Right ventricle myocardium inferior (tissue), 1 donor: ENCODE measurements at places on chromosomes 11 and 22.

DNA sequence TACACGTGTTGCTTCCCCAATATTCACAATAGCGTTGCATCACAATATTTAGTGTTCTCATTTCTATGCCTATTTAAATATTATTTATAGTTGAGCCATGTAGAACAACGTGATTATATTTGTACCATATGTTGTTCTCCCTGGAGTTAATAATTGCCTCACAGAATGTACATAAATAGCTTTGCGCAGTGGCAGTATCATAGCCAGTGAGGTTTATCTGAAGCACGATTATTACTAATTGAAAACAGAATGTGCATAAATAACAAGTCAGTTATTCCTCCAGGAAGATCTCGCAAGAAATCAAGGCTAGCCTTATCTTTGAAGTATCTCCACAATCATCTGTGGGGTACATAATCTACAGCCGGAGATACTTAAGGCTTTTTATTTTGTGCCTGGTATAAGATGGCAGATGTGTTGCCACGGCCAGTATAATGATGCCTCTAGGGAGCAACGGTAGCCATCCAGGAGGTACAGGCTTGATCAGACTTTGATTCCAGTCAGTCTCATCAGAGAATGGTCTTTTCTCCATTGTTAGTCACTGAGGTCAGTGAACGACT, 197.5 kb downstream of the MSANTD4 start:
- DNase-seq: no peak

DNA sequence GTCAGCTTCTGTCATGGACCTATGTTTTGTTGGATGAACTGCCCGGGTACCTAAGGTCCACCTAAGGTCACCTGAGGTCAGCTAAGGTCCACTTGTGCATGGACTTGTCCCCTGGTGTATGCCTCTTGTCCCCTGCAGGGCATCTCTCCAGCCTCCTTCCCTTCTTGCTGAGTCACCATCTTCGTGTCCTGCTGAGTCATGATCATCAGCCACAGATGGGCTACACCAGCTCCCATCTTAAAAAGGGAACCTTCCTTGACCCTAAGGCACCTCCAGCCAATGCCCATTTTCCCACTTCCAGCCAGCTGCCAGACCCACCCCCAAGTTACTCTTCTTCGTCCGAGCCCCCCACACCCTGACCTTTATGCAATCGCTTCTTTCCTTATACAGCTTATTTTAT, 544.9 kb downstream of the TBC1D22A start:
- no peak for DNase-seq

GRCh38 chr11:110492321-110492685, 62.6 kb downstream of the FDX1 start:
- no peak for DNase-seq

- DNase-seq: no peak
Observed at GRCh38 chr22:38327805-38328204, 10.6 kb upstream of the CSNK1E start.

- no peak for DNase-seq
Observed at GRCh38 chr11:5107285-5107684, 30.9 kb downstream of the OR52A5 start.

DNA sequence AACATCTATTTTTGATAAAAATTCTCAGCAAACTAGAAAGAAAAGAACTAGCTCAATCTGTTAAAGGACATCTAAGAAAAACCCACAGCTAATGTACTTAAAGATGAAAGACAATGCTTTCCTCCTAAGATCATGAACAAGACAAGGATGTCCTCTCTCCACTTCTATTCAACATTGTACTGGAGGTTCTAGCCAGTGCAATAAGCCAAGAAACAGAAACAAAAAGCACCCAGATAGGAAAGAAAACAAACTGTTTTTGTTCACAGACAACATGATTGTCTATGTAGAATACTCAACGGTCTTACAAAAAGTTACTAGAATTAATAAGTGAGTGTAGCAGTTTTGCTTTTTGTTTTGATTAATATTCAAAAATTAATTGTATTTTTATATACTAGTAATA, 7.8 kb downstream of the CD3D start:
- DNase-seq: no peak

DNA sequence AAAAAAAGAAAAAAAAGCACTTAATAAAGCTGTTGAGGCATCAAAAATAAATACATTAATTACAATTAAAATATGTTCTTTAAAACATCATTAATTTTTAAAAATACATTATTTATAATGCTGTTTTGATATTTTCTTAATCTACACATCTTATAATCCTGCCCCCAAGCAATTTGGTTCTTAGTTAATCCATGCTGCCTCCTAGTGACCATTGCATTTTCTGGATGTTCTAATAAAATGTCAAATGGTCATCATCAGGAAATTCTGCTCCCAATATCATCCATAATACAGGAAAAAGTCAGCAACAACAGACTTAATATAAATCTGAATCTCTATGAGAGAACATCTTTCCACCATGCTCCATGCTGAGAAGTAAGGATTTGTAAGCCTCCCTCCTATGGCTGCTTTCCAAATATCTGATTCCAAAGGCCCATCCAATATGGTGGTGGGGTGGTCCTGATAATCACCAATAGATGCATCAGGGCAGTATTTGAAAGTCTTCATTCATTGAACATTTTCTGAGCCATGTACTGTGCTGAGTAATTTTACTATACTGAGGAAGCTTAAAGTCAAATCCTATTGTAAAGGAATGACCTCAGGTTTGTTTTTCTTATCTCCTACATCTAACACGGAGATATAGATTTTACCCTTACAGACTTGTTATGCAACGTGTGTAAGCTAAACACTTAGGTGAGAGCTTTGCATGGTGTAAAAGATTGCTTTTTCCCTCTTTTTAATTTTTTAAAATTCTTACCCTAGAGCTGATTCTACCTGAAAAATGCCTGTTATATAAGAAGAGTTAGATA, 124.7 kb upstream of the BMAL1 start:
- no peak for DNase-seq

DNA sequence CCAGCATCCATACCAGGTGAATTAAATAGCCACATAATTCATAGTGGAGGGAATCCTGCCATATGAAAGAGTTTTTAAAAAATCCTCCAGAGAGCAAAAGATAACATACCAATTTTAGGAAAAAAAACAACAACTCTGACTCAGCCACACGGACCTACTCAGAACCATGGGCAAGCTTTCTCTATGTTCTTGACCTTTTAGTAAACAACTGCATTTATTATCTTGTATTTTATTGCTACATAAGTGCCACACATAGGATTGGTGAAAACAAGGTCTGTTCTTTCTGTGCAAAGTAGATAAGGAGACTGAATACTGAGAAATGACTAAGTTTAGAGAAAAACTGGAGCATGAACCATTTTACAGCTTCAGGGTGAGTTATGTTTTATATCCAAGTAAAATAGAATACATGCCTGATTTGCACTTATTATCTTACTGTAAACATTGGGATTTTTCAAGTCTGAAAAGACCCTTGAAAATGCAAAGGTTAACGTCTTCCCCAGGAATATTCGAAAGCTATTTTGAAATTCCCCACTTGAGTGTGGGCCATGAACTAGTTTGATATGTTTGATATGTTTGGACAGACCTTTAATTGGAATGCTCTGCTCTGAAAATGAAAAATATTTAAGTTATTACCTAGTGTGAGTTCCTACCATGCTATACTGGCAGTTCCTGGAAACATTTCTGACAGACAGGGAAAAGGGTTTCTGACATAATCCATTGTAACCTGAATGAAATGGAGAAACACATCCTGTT, 89.5 kb upstream of the DDI1 start:
- DNase-seq: no peak

DNA sequence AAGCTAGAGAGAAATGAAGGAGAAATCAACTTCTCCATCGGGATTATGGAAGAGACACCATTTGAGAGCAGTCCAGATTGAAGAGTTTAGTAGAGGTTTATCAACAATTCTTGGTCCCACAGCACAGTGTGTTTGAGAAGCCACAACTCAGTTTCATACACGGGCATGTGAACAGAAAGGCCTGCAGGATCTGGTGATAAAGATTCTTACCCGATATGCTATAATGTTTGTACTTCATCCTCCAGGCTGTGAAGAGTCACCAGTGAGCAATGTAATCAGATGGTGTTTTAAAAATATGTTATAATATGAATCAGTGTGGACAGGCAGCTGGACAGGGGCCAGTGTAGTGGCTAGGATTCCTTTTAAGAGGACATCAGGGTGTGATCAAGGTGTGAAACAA, 29.7 kb upstream of the VWA5A start:
- no peak for DNase-seq
